ENCODE measurements at places on chromosomes 1 and 21. TPM values are rescaled to one million over a fixed set of nuclear protein-coding genes. Genes with fewer than 3 reads are reported as not detected.

- H3K4me1 ChIP-seq: no peaks in the 10 kb centered on the region
- no peaks in the 10 kb centered on the region for H3K36me3 ChIP-seq
- H3K27me3 ChIP-seq: no peaks in the 10 kb centered on the region
- no peak for DNase-seq
These were observed 7.9 kb downstream of the DISC1 start for GRCh38 chr1:231634323-231635013.

DNA sequence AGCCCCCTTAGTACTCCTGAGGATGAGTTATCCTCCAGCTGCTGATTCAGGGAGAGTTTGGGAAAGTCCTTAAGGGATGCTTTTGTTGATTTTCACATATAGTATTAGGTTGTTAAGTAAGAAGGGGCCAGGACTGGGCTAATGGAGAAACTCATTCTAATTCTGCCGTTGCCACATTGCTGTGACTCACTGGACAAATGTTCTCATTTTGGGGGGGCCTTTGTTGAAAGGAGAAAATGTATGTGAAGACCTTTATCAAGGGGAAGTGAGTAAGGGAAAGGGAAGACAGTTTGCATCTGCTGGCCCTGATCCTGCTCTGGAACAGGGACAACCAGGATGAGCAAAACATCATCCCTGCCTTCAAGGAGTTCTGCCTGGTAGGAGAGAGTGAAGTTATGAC lies 123.2 kb upstream of the FGGY start:
- DNase-seq: no peak
- H3K27ac ChIP-seq: no peak overlapping the region
- H3K4me1 ChIP-seq: peaks cover 1% of the 10 kb centered on the region
- H3K4me3 ChIP-seq: no peak overlapping the region

GRCh38 chr1:151491641-151492040 lies 19.5 kb upstream of the CGN start:
- DNase-seq: no peak
- no peak overlapping the region for H3K4me3 ChIP-seq
- no peak overlapping the region for H3K27ac ChIP-seq
- H3K36me3 ChIP-seq: no peaks in the 10 kb centered on the region
- H3K27me3 ChIP-seq: no peaks in the 10 kb centered on the region

GRCh38 chr21:45506836-45507522 lies 35.3 kb downstream of the SLC19A1 start:
- no peaks in the 10 kb centered on the region for H3K36me3 ChIP-seq
- DNase-seq: no peak

DNA sequence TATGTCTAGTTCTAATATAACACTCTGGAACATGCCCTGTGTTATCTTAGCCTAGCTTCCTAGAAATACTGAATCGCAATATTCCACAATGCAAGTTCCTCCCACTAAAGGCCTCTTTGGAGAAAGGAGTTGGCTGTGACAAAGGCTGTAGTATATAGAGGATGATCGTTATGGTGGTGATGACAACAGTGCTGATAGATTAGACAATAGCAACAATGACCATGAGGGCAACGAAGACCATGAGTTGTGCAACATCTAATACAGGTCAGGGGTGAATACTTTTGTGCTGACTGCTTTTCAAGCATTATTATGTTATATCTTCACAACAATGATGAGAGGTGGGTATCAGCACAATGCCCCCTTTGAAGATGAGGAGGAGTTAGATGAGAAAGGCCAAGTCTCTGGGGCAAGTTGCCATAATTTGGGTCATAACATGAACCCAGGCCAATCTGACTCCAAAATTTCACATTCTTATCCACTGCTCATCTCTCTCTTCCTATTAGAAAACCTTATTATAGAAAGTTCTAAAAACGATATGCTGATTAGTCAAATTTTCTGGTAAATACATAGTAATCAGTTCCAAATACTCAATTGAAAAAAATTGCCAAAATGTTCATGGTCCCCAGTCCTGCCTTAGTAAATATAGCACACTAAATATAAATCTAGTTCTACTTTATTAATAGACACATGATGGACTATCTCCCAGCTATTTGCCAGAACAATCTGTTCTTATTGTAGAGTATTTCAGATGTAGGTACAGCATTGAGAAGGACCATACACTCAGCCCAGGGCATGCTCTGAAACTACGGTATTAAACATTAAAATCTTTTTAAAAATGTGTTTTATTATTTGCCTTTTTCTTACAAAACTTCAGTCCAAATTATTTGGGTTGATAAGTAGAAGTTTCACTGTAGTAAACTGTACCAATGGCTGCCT lies 37.5 kb downstream of the HIVEP3 start:
- no peak overlapping the region for H3K4me3 ChIP-seq
- H3K27ac ChIP-seq: no peak overlapping the region
- no peak for DNase-seq
- no peaks in the 10 kb centered on the region for H3K27me3 ChIP-seq
- H3K36me3 ChIP-seq: no peaks in the 10 kb centered on the region

- no peak for DNase-seq
- H3K27ac ChIP-seq: no peak overlapping the region
- no peaks in the 10 kb centered on the region for H3K36me3 ChIP-seq
- no peaks in the 10 kb centered on the region for H3K27me3 ChIP-seq
- peaks cover 3% of the 10 kb centered on the region for H3K4me1 ChIP-seq
These were observed 5.5 kb downstream of the CTNNBIP1 start for GRCh38 chr1:9904596-9904995.

GRCh38 chr1:77370583-77371306 lies 88.9 kb downstream of the AK5 start:
- H3K4me1 ChIP-seq: no peaks in the 10 kb centered on the region
- H3K36me3 ChIP-seq: no peaks in the 10 kb centered on the region
- H3K4me3 ChIP-seq: no peak overlapping the region
- no peaks in the 10 kb centered on the region for H3K27me3 ChIP-seq
- no peak overlapping the region for H3K27ac ChIP-seq

DNA sequence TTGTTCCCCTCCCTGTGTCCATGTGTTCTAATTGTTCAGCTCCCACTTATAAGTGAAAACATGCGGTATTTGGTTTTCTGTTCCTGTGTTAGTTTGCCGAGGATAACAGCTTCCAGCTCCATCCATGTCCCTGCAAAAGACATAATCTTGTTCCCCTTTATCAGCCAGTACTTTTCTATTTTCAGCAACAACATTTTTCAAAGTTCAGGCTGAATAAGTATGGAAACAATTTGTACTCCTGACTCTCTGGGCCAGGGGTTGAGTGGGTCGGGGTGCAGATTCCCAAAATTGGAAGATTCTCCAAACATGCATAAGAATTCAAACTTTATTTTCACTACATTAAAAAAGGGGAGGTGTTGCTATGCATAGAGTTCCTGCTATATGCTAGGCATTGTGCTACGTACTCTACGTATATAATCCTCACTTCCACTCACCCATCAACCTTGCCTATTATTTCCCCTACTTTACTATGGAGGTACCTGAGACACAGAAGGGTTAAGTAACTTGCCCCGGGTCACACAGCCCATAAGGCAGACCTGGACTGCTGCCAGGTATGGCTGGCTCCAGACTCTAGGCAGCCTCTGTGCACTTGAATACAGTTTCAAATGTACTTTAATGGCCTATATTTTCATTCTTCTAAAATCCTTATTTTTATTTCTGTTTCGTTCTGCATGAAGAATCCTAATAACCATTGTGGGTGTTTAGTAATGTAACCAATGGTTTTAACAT lies 117.1 kb upstream of the C8B start:
- H3K4me1 ChIP-seq: no peaks in the 10 kb centered on the region
- no peak overlapping the region for H3K27ac ChIP-seq

GRCh38 chr1:165034136-165034809 lies 322.2 kb downstream of the LMX1A start:
- H3K4me3 ChIP-seq: no peak overlapping the region
- peaks cover 8% of the 10 kb centered on the region for H3K4me1 ChIP-seq
- DNase-seq: peak; percentile 19
- H3K27ac ChIP-seq: peak overlapping the region; percentile 73

DNA sequence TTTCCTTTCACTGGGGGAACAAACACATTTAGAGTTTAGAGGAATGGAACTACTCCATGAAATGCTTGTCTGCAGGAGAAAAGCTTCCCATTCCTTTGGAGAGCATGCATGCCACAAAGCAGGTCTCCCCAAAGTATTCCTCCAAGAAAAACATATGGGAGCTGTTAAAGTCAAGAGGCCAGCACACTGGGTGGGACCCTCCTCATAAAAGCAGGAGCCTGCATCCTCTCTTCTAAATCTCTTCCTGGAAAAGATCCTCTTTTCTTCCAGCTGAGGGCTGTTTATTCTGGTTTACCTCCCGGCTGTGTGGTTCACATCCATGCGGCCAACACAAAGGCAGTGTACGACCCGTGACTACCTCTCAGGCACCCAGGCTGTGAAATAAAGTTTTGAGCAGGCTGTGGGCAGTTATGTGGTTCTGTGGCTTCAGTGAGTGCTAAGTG lies 103.4 kb downstream of the TENT5C start:
- no peaks in the 10 kb centered on the region for H3K27me3 ChIP-seq
- DNase-seq: no peak
- H3K36me3 ChIP-seq: no peaks in the 10 kb centered on the region
- H3K27ac ChIP-seq: peak overlapping the region; percentile 58
- no peaks in the 10 kb centered on the region for H3K4me1 ChIP-seq

GRCh38 chr1:91583326-91583755 lies 82.7 kb downstream of the CDC7 start:
- H3K36me3 ChIP-seq: no peaks in the 10 kb centered on the region
- H3K4me1 ChIP-seq: peaks cover 29% of the 10 kb centered on the region
- H3K27ac ChIP-seq: peak overlapping the region; percentile 74
- DNase-seq: no peak
- H3K4me3 ChIP-seq: no peak overlapping the region
- no peaks in the 10 kb centered on the region for H3K27me3 ChIP-seq

DNA sequence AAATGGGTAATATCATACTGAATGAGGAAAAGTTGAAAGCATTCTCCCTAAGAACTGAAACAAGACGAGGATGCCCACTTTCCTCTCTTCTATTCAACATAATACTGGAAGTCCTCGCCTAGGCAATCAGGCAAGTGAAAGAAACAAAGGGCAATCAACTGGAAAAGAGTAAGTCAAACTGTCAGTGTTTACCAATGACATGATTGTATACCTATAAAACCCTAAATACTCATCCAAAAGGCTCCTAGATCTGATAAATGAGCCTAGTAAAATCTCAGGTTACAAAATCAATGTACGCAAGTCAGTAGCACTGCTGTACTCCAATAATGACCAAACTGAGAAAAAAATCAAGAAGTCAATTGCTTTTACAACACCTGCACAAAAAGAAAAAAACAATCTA lies 575.8 kb upstream of the PRMT6 start:
- no peaks in the 10 kb centered on the region for H3K4me1 ChIP-seq
- H3K36me3 ChIP-seq: no peaks in the 10 kb centered on the region
- no peak overlapping the region for H3K27ac ChIP-seq
- no peak for DNase-seq
- no peaks in the 10 kb centered on the region for H3K27me3 ChIP-seq

- no peaks in the 10 kb centered on the region for H3K27me3 ChIP-seq
- no peaks in the 10 kb centered on the region for H3K4me1 ChIP-seq
- no peaks in the 10 kb centered on the region for H3K36me3 ChIP-seq
- no peak for DNase-seq
- no peak overlapping the region for H3K4me3 ChIP-seq
These were observed 412.1 kb upstream of the NFIA start for GRCh38 chr1:60670302-60670701.

- no peaks in the 10 kb centered on the region for H3K4me1 ChIP-seq
- DNase-seq: no peak
- no peaks in the 10 kb centered on the region for H3K27me3 ChIP-seq
- no peaks in the 10 kb centered on the region for H3K36me3 ChIP-seq
- no peak overlapping the region for H3K4me3 ChIP-seq
These were observed 1181.9 kb upstream of the PRMT6 start for GRCh38 chr1:105874621-105875020.

- no peaks in the 10 kb centered on the region for H3K36me3 ChIP-seq
- no peak overlapping the region for H3K4me3 ChIP-seq
- H3K4me1 ChIP-seq: no peaks in the 10 kb centered on the region
- H3K27ac ChIP-seq: no peak overlapping the region
- H3K27me3 ChIP-seq: no peaks in the 10 kb centered on the region
These were observed 62.4 kb upstream of the DUSP10 start for GRCh38 chr1:221804303-221804702.

DNA sequence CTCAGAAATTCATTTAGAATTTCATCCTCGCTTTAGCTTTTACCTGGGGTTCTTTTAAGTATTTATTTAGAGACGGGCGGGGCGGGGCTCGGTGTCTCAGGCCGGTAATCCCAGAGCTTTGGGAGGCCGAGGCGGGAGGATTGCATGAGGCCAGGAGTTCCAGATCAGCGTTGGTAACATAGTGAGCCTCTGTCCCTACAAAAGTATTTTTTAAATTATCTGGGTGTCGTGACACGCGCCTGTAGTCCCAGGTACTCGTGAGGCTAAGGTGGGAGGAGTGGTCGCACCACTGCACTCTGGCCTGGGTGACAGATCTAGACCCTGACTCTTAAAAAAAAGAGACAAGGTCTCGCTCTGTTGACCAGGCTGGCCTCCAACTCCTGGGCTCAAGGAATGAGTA lies 942 bp upstream of the RSBN1 start:
- DNase-seq: no peak
- H3K4me3 ChIP-seq: no peak overlapping the region
- H3K4me1 ChIP-seq: peaks cover 10% of the 10 kb centered on the region
- H3K27ac ChIP-seq: no peak overlapping the region

GRCh38 chr1:23791516-23792047 lies 637 bp downstream of the LYPLA2 start:
- no peaks in the 10 kb centered on the region for H3K27me3 ChIP-seq
- peak; percentile 49 for DNase-seq
- H3K4me1 ChIP-seq: peaks cover 11% of the 10 kb centered on the region

DNA sequence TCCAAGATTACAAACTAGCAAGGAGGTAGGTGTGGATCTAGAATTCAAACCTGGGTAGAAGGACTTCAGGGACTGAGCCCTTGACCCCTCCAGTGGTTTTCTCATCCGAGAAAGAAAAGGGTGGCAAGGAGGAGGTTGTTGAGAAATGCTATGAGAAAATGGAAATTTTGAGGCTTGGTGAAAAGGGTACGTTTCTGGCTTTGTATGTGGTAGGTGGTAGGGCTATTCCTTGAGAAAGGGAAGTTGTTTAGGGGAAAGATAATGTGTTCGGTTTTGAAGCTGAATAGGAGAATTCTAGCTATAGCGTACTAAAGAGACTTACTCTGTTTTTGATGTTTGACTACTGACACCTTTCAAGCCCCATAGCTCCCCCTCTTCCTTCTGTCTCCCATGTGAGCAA lies 133.8 kb downstream of the CNIH3 start:
- H3K4me1 ChIP-seq: no peaks in the 10 kb centered on the region
- no peak overlapping the region for H3K27ac ChIP-seq
- no peak overlapping the region for H3K4me3 ChIP-seq
- no peaks in the 10 kb centered on the region for H3K27me3 ChIP-seq
- no peaks in the 10 kb centered on the region for H3K36me3 ChIP-seq

RPTN gene
- not detected for total RNA-seq

KIF14 gene
- total RNA-seq: 2.2 TPM

WDR64 gene
- total RNA-seq: 0.07 TPM

TRABD2B gene
- total RNA-seq: 1.00 TPM

GPX7 gene
- 78.9 TPM for total RNA-seq

TINAGL1 gene
- total RNA-seq: 46.2 TPM

CHIA gene
- total RNA-seq: 0.28 TPM
